Dermis blood vessel endothelial cell (primary cell): ENCODE measurements at places on chromosomes 6 and 20. TPM values are rescaled to one million over a fixed set of nuclear protein-coding genes. Genes with fewer than 3 reads are reported as not detected.

The VWA7 gene
- total RNA-seq = 0.05 and 0.34 TPM in 2 replicates

The DEFB124 gene
- total RNA-seq = not detected in 2 replicates

- no peak for DNase-seq
These were observed 6.4 kb upstream of the STX11 start for GRCh38 chr6:144143878-144144277.

GRCh38 chr6:52015953-52016352 lies 71.5 kb downstream of the PKHD1 start:
- DNase-seq = no peak

DNA sequence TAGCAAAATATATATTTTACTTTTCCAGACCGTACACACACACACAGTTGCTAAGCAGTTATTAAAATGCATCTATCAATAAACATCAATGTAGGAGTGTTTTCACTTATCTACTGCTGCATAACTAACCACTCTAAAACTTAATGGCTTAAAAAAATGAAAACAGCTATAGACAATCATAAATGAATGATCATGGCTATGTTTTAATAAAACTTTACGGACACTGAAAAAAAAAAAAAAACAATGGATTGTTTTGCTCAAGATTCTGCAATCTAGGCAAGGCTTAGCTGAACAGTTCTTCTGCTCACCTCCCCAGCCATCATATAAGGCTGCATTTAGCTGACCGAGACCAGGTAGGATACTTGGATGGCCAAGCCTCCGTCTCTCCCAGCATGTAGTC lies 125.4 kb upstream of the CCDC28A start:
- DNase-seq = no peak

The PRL gene
- not detected in 2 replicates for total RNA-seq

- no peak for DNase-seq
These were observed 116.1 kb downstream of the RIMS1 start for GRCh38 chr6:72002415-72002814.

- DNase-seq = peak; percentile 23
These were observed 480.7 kb downstream of the RFPL4B start for GRCh38 chr6:112827793-112828192.

DNA sequence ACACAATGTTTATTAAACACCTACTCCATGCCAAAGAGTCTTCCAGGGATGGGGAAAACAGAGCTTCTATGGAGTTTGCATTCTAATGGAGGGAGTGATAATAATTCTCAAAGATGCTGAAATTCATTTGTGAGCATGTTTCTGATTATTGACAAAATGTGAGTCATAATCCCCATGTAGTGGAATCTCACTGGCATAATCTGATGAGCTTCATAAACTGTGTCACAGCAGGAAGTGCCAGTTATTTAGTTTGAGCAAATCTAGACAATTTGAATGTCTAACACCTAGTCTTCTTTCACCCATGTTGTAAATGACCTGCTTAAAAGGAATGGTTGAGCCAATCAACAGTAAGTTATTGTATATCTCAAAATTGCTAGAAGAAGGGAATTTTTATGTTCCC lies 95.1 kb downstream of the KCNQ5 start:
- DNase-seq = no peak

DNA sequence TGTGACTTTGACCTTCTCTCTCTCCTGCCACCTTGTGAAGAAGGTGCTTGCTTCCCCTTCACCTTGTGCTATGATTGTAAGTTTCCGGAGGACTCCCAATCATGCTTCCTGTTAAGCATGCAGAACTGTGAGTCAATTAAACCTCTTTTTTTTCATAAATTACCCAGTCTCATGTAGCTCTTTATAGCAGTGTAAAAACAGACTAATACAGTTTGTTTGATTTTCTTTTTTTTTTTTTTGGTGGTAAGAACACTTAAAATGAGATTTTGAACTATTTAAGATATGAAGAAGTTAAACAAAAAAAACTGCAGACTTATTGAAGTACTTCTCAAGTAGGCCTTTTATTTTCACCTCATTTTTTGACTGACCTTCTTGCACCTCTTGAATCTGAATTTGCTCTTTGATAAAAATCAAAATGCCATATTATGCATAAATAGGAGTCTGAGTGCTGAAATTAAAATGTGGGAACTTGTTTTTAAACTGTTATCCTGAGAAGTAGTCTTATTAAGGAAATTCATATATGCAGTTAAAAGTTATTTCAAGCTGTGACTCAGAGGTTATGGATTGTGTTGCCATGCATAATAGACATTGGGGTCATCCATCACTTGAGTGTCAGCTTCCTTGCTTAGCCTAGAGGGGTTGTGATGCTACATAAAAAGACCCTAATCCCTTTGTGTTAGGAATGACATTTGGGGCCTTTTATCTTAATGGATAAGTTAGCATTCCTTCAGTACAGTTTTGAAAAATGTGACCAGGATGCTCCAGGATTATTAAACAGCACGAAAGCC lies 447.9 kb upstream of the FKBP1C start:
- DNase-seq = no peak

The LHFPL5 gene
- not detected in 2 replicates for total RNA-seq

- no peak for DNase-seq
These were observed 189.0 kb downstream of the ANKRD60 start for GRCh38 chr20:58039274-58040092.

The ATXN1 gene
- 14.3 and 15.3 TPM in 2 replicates for total RNA-seq

DNA sequence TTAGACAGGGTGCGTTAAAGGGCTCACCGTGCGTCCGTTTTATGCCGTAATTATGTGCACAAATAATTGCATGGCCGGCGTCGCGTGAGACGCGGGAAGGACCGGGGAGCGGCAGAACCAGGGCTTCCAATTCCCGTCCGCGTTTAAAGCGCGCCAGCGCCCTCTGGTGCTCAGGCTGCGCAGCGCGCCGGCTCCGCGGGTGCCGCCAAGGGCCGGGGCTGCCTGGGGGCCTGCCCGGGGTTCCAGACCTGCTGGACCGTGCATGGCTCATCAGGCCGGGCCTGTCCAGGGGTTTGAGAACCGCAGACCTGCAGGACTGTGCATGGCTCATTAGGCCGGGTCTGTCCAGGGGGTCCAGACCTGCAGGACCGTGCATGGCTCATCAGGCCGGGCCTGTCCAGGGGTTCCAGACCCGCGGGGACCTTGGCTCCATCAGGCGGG lies 369.0 kb downstream of the THBS2 start:
- DNase-seq = peak; percentile 66

The NKX2-2 gene
- not detected in 2 replicates for total RNA-seq

The BPIFA2 gene
- total RNA-seq = not detected in 2 replicates

DNA sequence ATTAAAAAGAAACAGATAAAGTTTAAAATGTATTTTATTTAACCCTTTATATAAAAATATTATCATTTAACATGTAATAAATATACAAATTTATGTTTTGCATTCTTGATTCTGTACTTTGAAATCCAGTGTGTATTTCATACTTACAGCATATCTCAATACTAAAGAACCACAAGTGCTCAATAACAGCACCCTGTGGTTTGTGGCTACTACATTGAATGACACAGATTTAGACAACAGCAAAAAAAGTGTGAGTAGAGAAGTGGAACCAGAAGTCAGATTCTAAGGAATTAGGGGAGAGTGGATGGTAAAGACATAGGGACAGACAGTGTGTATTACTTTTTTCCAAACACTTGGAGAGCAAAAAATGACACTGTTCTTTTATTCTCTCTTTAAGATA lies 524.5 kb downstream of the BMP2 start:
- no peak for DNase-seq

DNA sequence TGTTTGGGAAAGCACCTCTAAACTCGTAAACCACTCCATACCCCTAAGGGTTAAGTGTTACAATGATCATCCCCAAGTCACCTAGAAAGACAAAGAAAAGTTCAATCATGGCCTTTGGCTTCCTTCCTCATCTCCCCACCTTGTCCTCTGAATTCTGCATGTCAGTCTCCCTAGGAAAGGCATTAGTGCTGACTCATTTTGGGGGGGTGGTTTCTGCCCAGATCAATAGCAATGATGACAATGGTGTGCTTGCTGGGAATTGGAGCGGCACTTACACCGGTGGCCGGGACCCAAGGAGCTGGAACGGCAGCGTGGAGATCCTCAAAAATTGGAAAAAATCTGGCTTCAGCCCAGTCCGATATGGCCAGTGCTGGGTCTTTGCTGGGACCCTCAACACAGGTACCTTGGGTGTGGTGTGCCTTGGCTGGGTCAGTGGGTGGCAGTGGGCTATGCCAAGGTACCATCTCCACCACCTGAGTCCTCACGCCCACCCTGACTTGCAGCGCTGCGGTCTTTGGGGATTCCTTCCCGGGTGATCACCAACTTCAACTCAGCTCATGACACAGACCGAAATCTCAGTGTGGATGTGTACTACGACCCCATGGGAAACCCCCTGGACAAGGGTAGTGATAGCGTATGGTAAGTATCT lies 21.2 kb downstream of the TGM3 start:
- no peak for DNase-seq

The LAMP5 gene
- total RNA-seq = 0.34 and 0.84 TPM in 2 replicates

GRCh38 chr6:157045831-157046454 lies 268.8 kb downstream of the ARID1B start:
- peak; percentile 62 for DNase-seq

DNA sequence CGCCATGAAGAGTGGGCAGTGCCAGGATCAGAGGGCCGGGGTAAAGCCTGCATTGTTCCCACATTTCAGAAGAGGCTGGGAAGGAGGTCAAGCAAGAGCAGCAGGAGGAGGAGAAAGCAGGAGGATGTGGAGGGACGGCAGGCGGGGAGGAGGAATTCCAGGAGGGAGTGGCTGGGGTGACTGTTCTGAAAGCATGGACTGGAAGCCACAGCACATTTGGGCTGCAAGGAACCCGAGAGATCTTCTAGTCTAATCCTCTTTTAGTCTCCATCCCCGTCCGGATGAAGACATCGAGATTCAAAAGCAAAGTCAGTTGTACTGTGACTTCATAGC lies 76.9 kb downstream of the FAM50B start:
- DNase-seq = no peak

The ALDH5A1 gene
- 1.0 and 1.2 TPM in 2 replicates for total RNA-seq

The MLN gene
- total RNA-seq = not detected in 2 replicates

DNA sequence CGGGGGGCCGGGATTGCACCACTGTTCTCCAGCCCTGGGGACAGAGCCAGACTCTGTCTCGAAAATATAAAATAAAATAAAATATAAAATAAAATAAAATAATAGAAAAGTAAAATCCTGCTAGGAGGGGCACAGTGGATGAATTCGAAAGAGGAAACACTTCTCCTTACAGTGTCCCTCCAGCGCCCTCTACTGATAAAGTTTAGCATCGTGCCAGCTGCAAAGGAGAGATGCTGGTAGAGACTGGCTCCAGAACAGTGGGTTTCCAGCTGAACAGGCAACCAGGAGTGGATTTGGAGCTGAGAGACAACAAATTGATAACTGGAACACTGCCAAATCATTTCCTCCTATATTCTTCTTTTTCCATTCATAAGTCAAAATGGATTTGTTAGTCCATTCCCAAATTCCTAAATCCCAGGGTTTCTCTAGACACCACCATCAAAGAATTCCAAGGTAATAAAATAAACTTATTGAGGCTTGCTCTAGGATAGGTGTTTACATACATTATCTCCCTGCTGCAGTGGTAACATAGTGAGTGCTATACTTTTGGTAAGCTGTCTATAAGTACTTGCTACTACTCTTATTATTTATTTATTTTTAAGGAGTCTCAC lies 31.7 kb upstream of the TBPL1 start:
- peak; percentile 84 for DNase-seq

- DNase-seq = no peak
These were observed 5.7 kb downstream of the CABLES2 start for GRCh38 chr20:62401331-62401779.

GRCh38 chr6:154481521-154482013 lies 28.9 kb downstream of the CNKSR3 start:
- DNase-seq = peak; percentile 53

The GSTA2 gene
- total RNA-seq = not detected in 2 replicates

- DNase-seq = peak; percentile 50
These were observed 16.0 kb downstream of the MARCKS start for GRCh38 chr6:113873043-113873667.

The VNN1 gene
- total RNA-seq = not detected in 2 replicates

DNA sequence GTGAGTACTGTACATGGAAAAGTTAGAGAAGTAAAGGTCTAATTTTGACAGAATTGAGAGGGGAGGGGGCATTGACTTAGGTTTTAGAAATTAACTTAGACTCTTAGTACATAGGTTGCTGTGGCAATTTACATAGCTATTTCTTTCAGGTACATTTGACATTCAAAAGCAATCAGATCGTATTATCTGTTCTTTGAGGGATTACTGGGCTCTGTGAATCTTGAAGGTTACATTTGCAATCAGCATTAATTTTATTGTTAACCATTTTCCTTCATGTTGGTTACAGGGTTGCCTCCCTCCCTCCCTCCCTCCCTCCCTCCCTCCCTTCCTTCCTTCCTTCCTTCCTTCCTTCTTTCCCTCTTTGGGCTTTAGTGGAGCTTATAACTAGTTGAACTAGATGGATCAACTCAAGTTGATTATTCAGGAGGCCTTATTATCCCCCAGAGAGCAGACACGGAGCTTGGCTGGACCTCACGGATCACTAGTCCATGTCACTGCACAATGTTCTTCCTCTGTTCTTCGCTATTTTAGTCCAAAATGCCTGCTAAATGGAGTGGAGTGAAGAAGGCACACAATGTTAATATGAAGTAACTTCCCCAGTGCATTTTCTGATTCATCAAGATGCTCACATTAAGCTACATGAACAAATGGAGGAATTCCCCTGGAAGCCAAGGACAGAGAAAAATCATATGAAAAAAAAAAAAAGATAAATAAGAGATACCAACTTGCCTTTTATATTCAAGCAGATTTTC lies 87.8 kb downstream of the PLCB4 start:
- DNase-seq = no peak

The KIF25 gene
- not detected in 2 replicates for total RNA-seq

- no peak for DNase-seq
These were observed 62.2 kb downstream of the RFPL4B start for GRCh38 chr6:112409311-112409710.

DNA sequence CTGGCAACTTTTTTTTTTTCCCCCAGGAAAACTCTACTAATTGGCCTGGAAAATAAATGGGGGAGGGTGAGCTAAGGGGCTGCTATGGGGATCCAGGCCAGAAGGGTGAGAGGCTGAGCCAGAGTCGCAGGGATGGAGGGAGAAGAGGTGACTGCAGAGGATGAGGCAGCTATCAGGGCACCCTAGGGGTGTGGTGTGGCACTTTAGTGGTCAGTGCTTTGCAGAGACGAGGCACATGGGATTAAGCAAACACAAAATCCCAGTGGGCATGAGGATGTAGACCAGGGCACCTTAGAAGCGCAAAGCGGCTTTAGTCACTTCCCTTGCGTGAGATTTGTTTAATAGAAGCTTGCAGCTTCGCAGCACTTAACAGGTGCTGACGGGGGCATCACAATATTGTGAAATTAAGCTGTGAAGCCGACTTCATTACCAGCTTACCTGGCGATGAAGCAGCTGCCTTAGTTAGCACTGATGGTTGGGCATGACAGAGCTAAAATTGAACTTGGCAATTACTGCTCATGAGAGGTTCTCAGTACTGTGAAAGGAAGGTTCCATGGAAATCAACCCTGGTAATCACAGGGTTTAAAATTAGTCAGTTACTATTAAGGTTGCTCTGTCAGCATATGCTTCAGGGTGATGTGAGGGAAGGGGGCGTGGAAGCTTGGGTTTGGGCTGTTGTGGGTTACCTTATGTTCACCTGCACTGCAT lies 26.0 kb downstream of the TOX2 start:
- DNase-seq = no peak
